ENCODE measurements at places on chromosomes 1 and 21. TPM values are rescaled to one million over a fixed set of nuclear protein-coding genes. Genes with fewer than 3 reads are reported as not detected.

The OR2T11 gene
- polyA plus RNA-seq: not detected

The ZZZ3 gene
- polyA plus RNA-seq: 23.2 TPM

The USP48 gene
- 21.5 TPM for polyA plus RNA-seq

The SHISAL2A gene
- 1.7 TPM for polyA plus RNA-seq

The KRTAP13-2 gene
- polyA plus RNA-seq: not detected

The TMCC2 gene
- polyA plus RNA-seq: 0.93 TPM

The PLPPR5 gene
- polyA plus RNA-seq: 48.0 TPM

The SPRR3 gene
- polyA plus RNA-seq: not detected

The TSACC gene
- 3.0 TPM for polyA plus RNA-seq

The BCAN gene
- 11.1 TPM for polyA plus RNA-seq

The RNASEL gene
- 5.5 TPM for polyA plus RNA-seq

The CLEC20A gene
- 0.79 TPM for polyA plus RNA-seq

The HFM1 gene
- polyA plus RNA-seq: 7.1 TPM

The PATJ gene
- polyA plus RNA-seq: 23.2 TPM

The TAS1R3 gene
- polyA plus RNA-seq: not detected

The LCE1B gene
- polyA plus RNA-seq: not detected

The C1orf216 gene
- 11.7 TPM for polyA plus RNA-seq

The CD48 gene
- polyA plus RNA-seq: not detected

The PLXNA2 gene
- 3.6 TPM for polyA plus RNA-seq

The TAS1R1 gene
- 0.35 TPM for polyA plus RNA-seq

The DCDC2B gene
- polyA plus RNA-seq: not detected

The GREM2 gene
- polyA plus RNA-seq: 11.0 TPM

The FAM3B gene
- not detected for polyA plus RNA-seq

The PGD gene
- polyA plus RNA-seq: 14.7 TPM

The S100A10 gene
- 13.4 TPM for polyA plus RNA-seq

The HTR6 gene
- polyA plus RNA-seq: not detected

The GJB3 gene
- polyA plus RNA-seq: 12.3 TPM

The GPR89A gene
- 85.3 TPM for polyA plus RNA-seq

The UMODL1 gene
- polyA plus RNA-seq: 0.52 TPM

The C1orf174 gene
- 15.2 TPM for polyA plus RNA-seq

The ERICH3 gene
- 11.1 TPM for polyA plus RNA-seq

The CMPK1 gene
- polyA plus RNA-seq: 104 TPM

The ERG gene
- polyA plus RNA-seq: 0.04 TPM

The CIART gene
- polyA plus RNA-seq: 32.2 TPM

The LCE1F gene
- polyA plus RNA-seq: not detected

The CELA2B gene
- not detected for polyA plus RNA-seq

The HES4 gene
- not detected for polyA plus RNA-seq

The FCGR1A gene
- polyA plus RNA-seq: 0.71 TPM

The RPE65 gene
- not detected for polyA plus RNA-seq

The FCRL4 gene
- not detected for polyA plus RNA-seq

The CATSPERE gene
- not detected for polyA plus RNA-seq

The RC3H1 gene
- 8.2 TPM for polyA plus RNA-seq

The C1QC gene
- polyA plus RNA-seq: 0.56 TPM

The SLAMF6 gene
- not detected for polyA plus RNA-seq

The CCDC185 gene
- not detected for polyA plus RNA-seq

The GPR25 gene
- polyA plus RNA-seq: not detected

The GJB4 gene
- polyA plus RNA-seq: not detected

The CFAP126 gene
- polyA plus RNA-seq: 0.83 TPM

The FOXO6 gene
- not detected for polyA plus RNA-seq

The MX1 gene
- 1.7 TPM for polyA plus RNA-seq

The CRP gene
- polyA plus RNA-seq: not detected

The UBL4B gene
- not detected for polyA plus RNA-seq

The MR1 gene
- 0.53 TPM for polyA plus RNA-seq

The ALG14 gene
- 74.5 TPM for polyA plus RNA-seq

The RGS2 gene
- 45.1 TPM for polyA plus RNA-seq

The DCST1 gene
- polyA plus RNA-seq: not detected

The ALX3 gene
- not detected for polyA plus RNA-seq

The TCHHL1 gene
- not detected for polyA plus RNA-seq
